ENCODE measurements at places on chromosomes 3 and 15.

GRCh38 chr15:92466834-92467233 is 73.2 kb downstream of the ST8SIA2 start:
- no peak for DNase-seq

GRCh38 chr3:125602752-125603649 is 7.7 kb upstream of the OSBPL11 start:
- DNase-seq: no peak

GRCh38 chr3:38587548-38588131 is 61.8 kb downstream of the SCN5A start:
- peak; percentile 23 for DNase-seq

DNA sequence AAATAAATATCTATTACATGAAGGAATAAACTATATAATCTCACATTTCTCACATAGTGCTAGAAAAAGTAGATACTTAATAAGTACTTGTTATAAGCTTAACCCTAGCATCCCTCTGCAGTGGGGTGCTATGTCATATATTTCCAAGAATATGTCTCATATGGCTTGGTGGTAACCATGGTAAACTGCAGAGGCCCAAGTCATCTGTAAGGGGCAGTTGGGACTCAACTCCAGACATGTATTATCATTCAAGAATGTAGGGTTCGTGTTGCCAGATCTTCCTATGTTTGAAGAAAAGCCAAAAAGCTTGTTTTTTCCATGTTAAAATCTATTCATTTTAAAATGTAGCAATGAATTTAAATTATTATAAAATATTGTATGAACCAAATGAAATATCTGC is 46.2 kb downstream of the ZNF385D start:
- DNase-seq: no peak

GRCh38 chr15:40806672-40807027 is 239 bp upstream of the ZFYVE19 start:
- DNase-seq: no peak

DNA sequence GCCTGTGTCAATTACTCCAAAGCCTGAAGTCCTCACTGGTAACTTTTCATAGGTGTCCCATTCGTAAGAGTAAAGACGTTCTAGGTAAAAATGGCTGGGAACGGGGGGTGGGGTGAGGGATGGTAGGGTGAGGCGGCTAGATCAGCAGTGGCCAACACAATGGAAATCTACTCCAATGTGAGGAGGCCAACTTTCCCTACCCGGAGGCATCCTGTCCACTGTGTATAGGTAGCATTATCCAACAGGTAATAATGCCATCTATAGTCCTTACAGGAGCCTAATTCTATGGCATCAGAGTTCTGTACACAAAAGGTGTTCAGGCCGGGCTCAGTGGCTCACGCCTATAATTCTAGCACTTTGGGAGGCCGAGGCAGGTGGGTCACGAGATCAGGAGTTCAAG is 29.1 kb downstream of the HDC start:
- no peak for DNase-seq

- DNase-seq: no peak
Measured at GRCh38 chr15:69434238-69434637, 18.4 kb upstream of the RPLP1 start.

DNA sequence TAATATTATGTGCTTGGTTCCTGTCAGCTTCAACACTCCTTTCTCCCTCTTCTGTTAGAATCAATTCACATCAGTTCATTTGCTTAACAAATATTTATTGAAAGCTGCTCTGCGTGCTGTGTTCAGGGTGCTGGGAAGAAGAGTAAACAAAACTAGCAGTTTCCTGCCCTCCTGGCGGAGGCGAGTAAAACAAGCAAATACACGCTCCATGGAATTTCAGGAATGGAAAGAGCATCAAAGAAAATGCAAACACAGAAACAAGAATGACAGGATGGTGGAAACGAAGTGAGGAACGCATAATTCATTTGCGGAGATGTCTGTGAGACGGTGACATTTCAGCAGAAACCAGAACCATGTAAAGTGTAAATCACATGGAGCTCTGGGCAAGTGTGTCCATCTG is 49.4 kb upstream of the SPTSSB start:
- DNase-seq: no peak

- DNase-seq: no peak
Measured at GRCh38 chr15:57554812-57555179, 36.9 kb upstream of the MYZAP start.

DNA sequence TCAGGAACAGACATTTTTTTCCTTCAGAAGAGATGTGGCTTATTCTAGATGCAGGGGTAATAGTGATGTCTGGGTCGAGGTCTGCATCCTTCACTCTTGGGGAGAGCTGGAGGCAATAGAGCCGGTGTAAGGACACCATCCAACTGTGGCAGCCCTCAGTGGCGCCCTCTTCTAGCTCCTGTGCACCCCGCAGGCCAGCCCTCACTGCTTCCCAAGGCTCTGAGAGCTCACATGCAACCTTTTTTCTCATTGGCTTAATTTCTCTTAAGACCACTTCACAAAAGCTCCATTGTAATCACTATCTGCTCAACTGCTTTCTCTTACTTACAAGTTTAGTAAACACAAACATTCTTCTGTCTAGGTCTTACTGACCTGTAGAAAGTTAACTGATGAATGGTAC is 3.9 kb upstream of the VPS8 start:
- no peak for DNase-seq

GRCh38 chr3:81925385-81925784 is 163.9 kb upstream of the GBE1 start:
- no peak for DNase-seq

DNA sequence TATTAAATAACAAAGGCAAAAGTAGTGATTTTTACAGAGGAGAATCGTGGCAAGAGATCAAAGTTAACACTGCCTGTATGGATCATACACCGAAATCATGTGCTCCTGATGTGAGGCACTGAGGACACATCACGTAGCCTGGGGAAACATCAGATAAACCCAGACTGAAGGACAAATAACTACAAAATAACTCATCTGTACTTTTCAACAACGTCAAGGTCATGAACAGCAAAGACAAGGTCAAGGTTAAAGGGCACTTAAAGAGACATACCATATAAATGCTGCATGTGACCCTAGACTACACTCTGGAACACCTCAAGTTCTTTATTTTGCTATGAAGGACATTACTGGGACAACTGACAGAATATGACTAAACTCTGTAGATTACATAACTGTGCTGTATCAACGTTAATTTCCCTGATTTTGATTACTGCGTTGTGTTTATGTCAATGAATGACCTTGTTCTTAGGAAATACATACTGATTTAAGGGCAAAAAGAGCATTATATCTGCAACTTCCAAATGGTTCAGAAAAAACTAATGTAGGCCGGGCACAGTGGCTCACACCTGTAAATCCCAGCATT is 48.1 kb downstream of the CHSY1 start:
- no peak for DNase-seq
